ENCODE measurements at places on chromosomes 16 and 17.
A peak's percentile ranks its signal among the peaks of the same experiment; 100 is the strongest.

DNA sequence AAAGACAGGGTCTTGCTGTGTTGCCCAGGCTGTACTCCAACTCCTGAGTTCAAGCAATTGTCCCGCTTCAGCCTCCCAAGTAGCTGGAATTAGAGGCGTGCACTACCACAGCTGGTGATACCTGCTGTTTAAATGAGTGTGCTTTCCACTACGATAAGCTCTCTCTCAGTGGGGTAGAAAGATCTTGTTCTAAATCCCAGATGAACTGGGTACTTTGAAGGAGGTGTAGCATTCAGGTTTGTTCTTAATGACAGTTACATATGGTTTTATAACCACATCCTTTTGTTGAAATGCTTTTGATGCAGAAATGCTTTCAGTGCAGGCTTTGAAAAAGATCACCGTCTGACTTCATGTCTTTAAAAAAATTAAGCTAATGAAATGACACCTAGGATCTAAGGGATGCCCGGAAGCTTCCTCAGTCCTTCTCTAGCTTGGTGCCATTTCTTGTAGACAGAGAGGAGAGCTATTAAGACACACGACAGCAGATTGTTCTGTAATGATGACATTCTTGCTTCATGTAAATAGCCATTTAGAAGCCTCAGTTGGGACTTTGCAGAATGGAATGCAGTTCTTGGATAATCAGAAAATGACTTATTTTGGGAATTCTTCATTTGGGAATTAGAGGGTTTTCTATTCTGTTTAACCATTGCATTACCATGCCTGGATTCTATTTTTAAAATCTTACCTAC is 19.5 kb downstream of the PMM2 start:
- no peaks in the 10 kb centered on the region for H3K4me1 ChIP-seq
- H3K4me3 ChIP-seq: no peak overlapping the region
- H3K36me3 ChIP-seq: peaks cover 54% of the 10 kb centered on the region

GRCh38 chr17:82948081-82948511 is 108.3 kb upstream of the ZNF750 start:
- peaks cover 20% of the 10 kb centered on the region for H3K36me3 ChIP-seq
- no peak overlapping the region for H3K27ac ChIP-seq
- peak; percentile 64 for DNase-seq
- H3K27me3 ChIP-seq: no peaks in the 10 kb centered on the region

- H3K36me3 ChIP-seq: no peaks in the 10 kb centered on the region
- DNase-seq: no peak
- H3K4me1 ChIP-seq: no peaks in the 10 kb centered on the region
- no peaks in the 10 kb centered on the region for H3K27me3 ChIP-seq
- no peak overlapping the region for H3K27ac ChIP-seq
Measured at GRCh38 chr17:27569884-27570577, 61.0 kb upstream of the LGALS9 start.

GRCh38 chr17:80931421-80932265 is 60.0 kb upstream of the CHMP6 start:
- no peaks in the 10 kb centered on the region for H3K27me3 ChIP-seq
- H3K4me1 ChIP-seq: no peaks in the 10 kb centered on the region
- H3K36me3 ChIP-seq: no peaks in the 10 kb centered on the region
- H3K27ac ChIP-seq: no peak overlapping the region
- H3K4me3 ChIP-seq: no peak overlapping the region

GRCh38 chr17:63571632-63572310 is 21.5 kb downstream of the DCAF7 start:
- H3K27me3 ChIP-seq: no peaks in the 10 kb centered on the region
- DNase-seq: no peak
- H3K4me1 ChIP-seq: no peaks in the 10 kb centered on the region

GRCh38 chr17:38749223-38750043 is 1.3 kb upstream of the PCGF2 start:
- H3K27me3 ChIP-seq: peaks cover 26% of the 10 kb centered on the region
- peaks cover 8% of the 10 kb centered on the region for H3K36me3 ChIP-seq
- peak overlapping the region; percentile 86 for H3K27ac ChIP-seq

DNA sequence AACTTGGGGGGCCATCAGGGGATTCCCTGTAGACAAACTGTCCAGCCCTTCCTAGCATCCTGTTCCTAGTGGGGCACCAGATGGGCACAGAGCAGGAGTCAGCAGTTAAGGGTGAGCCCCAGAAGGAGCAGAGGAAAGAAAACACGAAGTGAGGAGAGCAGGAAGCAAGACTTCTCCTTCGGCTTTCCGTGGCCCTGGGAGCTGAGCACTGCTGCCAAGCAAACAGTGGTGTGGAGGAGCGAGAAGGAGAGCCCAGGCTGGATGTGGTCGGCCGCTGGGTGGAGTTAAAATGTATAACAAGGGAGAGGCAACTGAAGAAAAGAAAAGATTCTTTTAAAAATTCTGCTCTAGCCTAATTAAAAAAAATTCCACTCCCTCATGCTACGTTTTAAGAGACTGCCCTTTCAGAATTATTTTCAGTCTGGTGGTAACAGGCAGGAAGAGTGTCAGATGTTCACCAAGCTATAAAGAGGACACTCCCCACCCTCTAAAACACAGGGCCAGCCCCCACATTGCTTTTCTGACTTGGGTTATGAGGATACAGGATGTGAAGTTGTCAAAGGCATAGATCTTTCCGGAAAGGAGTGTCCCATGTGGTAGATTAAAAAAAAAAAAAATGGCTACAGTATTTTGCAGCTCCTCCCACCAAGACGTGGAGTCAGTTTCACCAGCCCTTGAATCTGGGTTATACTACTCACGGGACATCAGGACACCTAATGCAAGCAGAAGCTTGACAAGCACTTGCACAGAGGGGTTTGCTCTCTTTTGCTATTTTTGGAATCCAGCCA is 74.9 kb upstream of the ZFHX3 start:
- no peak overlapping the region for H3K4me3 ChIP-seq
- no peak for DNase-seq
- H3K27ac ChIP-seq: peak overlapping the region; percentile 6
- no peaks in the 10 kb centered on the region for H3K4me1 ChIP-seq
- H3K36me3 ChIP-seq: no peaks in the 10 kb centered on the region

DNA sequence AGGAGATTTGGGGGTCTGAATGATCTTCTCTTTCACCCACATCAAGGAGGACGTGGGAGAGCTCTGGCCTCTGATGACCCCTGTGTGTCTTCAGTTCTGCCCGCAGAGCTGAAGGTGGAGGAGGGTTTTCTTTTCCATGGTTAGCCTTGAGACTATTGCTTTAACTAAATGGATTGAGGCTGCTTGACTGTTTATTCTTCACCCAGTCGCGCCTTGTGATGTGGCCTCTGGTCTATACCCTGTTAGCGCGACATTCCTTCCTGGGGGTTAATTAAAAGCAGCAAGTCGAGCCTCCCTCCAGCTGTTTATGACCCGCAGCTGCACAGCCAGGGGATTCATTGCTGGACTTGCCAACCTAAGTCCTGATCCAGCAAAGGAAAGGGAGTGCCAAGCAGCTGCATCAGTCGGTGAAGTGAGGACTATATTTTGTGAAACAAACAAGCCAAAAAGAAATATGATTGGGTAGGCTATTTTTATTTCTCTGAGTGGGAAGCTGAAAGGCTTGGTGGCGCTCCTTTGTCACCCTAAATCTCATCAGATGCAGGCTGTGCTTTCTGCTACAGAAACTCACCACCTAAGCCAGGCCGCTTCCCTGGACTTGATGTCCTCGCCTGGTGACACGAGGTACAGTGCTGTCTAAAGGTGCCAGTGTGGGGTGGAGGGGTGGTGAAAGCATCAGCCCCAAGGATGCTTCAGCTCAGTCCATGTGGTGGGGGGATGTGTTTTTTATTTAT is 11.0 kb upstream of the SEC14L1 start:
- no peak for DNase-seq
- no peaks in the 10 kb centered on the region for H3K36me3 ChIP-seq
- no peaks in the 10 kb centered on the region for H3K27me3 ChIP-seq
- H3K4me1 ChIP-seq: no peaks in the 10 kb centered on the region
- no peak overlapping the region for H3K4me3 ChIP-seq
- H3K27ac ChIP-seq: peak overlapping the region; percentile 57

GRCh38 chr17:57480438-57481196 is 224.3 kb downstream of the MSI2 start:
- peaks cover 30% of the 10 kb centered on the region for H3K4me1 ChIP-seq
- H3K4me3 ChIP-seq: no peak overlapping the region
- DNase-seq: no peak
- peak overlapping the region; percentile 66 for H3K27ac ChIP-seq

GRCh38 chr17:50815400-50815799 is 20.0 kb upstream of the WFIKKN2 start:
- no peaks in the 10 kb centered on the region for H3K27me3 ChIP-seq
- H3K4me3 ChIP-seq: no peak overlapping the region
- no peak overlapping the region for H3K27ac ChIP-seq
- no peak for DNase-seq

- H3K27me3 ChIP-seq: no peaks in the 10 kb centered on the region
- peak overlapping the region; percentile 10 for H3K27ac ChIP-seq
- no peak overlapping the region for H3K4me3 ChIP-seq
- peaks cover 4% of the 10 kb centered on the region for H3K4me1 ChIP-seq
- H3K36me3 ChIP-seq: no peaks in the 10 kb centered on the region
Measured at GRCh38 chr16:49843758-49844157, 12.2 kb downstream of the ZNF423 start.

- DNase-seq: peak; percentile 67
- H3K4me3 ChIP-seq: no peak overlapping the region
- peak overlapping the region; percentile 74 for H3K27ac ChIP-seq
- no peaks in the 10 kb centered on the region for H3K27me3 ChIP-seq
Measured at GRCh38 chr16:68234188-68235107, 1.5 kb downstream of the ESRP2 start.

- no peaks in the 10 kb centered on the region for H3K27me3 ChIP-seq
- no peak for DNase-seq
- H3K4me3 ChIP-seq: no peak overlapping the region
- H3K36me3 ChIP-seq: peaks cover 100% of the 10 kb centered on the region
- H3K27ac ChIP-seq: no peak overlapping the region
Measured at GRCh38 chr17:75817571-75817970, 26.6 kb downstream of the UNC13D start.

GRCh38 chr17:21294321-21295035 is 10.0 kb downstream of the MAP2K3 start:
- no peak overlapping the region for H3K4me3 ChIP-seq
- H3K27me3 ChIP-seq: no peaks in the 10 kb centered on the region
- no peaks in the 10 kb centered on the region for H3K36me3 ChIP-seq

DNA sequence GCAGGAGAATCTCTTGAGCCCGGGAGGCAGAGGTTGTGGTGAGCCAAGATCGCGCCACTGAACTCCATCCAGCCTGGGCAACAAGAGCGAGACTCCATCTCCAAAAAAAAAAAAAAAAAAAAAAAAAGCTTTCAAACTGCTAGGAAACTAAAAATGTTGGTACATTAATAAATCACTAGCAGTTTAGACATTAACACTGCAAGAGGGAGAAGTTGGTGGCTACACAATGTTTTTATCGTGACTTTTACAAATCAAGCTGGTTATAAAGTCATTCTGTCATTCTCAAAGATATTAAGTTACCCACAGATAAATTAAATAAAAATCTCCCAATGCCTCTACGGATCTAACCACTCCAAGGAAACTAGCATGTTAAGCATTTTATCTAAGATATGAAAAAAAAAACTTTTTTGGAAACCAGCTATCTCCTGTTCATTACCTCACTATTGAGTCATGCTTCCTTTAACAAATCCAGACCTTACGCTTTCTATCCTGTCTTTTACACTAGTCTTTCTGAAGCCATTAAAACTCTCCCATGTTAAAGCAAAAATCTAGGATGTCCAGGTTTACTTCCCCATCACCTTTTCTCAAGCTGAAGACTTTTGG is 85.9 kb upstream of the SMURF2 start:
- no peak overlapping the region for H3K4me3 ChIP-seq
- no peaks in the 10 kb centered on the region for H3K27me3 ChIP-seq

GRCh38 chr17:31579265-31579664 is 187.8 kb downstream of the RAB11FIP4 start:
- H3K27ac ChIP-seq: no peak overlapping the region
- H3K27me3 ChIP-seq: no peaks in the 10 kb centered on the region
- H3K4me3 ChIP-seq: no peak overlapping the region
- peaks cover 6% of the 10 kb centered on the region for H3K36me3 ChIP-seq
- DNase-seq: no peak

- no peak for DNase-seq
- H3K27me3 ChIP-seq: no peaks in the 10 kb centered on the region
- peaks cover 4% of the 10 kb centered on the region for H3K36me3 ChIP-seq
- H3K27ac ChIP-seq: no peak overlapping the region
Measured at GRCh38 chr16:68972720-68973119, 129.4 kb downstream of the TANGO6 start.

- peaks cover 20% of the 10 kb centered on the region for H3K4me1 ChIP-seq
- no peaks in the 10 kb centered on the region for H3K27me3 ChIP-seq
- H3K36me3 ChIP-seq: no peaks in the 10 kb centered on the region
- no peak overlapping the region for H3K4me3 ChIP-seq
Measured at GRCh38 chr17:19415806-19416775, 5.1 kb downstream of the RNF112 start.

GRCh38 chr17:43560461-43561427 is 14.6 kb upstream of the ETV4 start:
- H3K4me1 ChIP-seq: no peaks in the 10 kb centered on the region
- H3K36me3 ChIP-seq: no peaks in the 10 kb centered on the region
- no peak for DNase-seq
- no peaks in the 10 kb centered on the region for H3K27me3 ChIP-seq
- no peak overlapping the region for H3K4me3 ChIP-seq
- no peak overlapping the region for H3K27ac ChIP-seq

- H3K36me3 ChIP-seq: peaks cover 35% of the 10 kb centered on the region
- H3K4me1 ChIP-seq: no peaks in the 10 kb centered on the region
- H3K4me3 ChIP-seq: no peak overlapping the region
- no peak for DNase-seq
Measured at GRCh38 chr17:75917141-75917916, 12.6 kb upstream of the MRPL38 start.

- no peak overlapping the region for H3K27ac ChIP-seq
- H3K36me3 ChIP-seq: no peaks in the 10 kb centered on the region
- peaks cover 18% of the 10 kb centered on the region for H3K27me3 ChIP-seq
- no peak for DNase-seq
Measured at GRCh38 chr17:14921936-14922335, 343.2 kb downstream of the PMP22 start.

- DNase-seq: no peak
- no peaks in the 10 kb centered on the region for H3K27me3 ChIP-seq
Measured at GRCh38 chr17:72406498-72406897, 285.7 kb downstream of the SOX9 start.

DNA sequence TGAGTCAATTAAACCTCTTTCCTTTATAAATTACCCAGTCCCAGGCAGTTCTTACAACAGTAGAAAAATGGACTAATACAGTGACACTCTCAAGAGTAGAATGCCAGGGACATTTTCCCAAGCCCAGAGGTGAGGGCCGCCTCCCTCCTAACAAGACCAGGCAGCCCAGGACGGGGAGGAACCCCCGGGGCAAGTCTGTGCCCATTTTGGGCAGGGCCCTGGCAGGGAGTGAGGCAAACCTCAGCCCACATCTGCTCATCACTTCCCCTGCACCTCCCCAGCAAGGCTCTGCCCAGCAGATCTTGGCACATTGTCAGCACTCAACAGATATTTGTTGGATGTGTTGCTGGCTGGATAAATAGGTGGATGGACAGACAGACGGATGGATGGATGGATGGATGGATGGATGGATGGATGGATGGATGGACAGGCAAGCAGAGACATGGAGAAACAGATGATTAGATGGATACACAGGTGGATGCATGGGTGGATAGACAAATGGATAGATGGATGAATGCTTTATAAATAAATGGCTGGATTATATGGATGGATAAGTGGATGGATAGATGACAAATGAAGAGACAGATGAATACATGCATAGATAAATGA is 271.3 kb downstream of the PARN start:
- DNase-seq: no peak
- no peaks in the 10 kb centered on the region for H3K36me3 ChIP-seq
- no peak overlapping the region for H3K4me3 ChIP-seq
